NCI-H1436 (cell line): ENCODE measurements at places on chromosomes 12 and 14.

- DNase-seq = no peak
Measured at GRCh38 chr12:57940915-57941164, 527 bp upstream of the ATP23 start.

DNA sequence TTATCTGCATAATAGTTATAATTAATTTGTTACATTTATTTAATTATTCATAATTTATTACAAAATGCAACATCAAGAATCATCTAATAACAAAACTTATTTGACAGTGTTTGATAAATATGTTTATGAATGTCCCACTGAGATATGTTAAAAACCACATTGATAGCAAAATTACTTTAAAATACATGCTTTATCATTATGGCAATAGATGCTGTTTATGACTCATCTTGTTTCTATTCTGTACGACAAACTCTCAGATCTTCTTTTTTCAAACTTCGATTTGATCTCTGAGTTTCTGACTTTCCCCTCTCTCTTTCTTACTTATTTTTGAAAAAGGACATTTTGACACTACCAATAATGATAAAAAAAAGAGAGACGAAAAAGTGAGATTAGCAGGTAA lies 56.8 kb upstream of the LRRK2 start:
- no peak for DNase-seq

DNA sequence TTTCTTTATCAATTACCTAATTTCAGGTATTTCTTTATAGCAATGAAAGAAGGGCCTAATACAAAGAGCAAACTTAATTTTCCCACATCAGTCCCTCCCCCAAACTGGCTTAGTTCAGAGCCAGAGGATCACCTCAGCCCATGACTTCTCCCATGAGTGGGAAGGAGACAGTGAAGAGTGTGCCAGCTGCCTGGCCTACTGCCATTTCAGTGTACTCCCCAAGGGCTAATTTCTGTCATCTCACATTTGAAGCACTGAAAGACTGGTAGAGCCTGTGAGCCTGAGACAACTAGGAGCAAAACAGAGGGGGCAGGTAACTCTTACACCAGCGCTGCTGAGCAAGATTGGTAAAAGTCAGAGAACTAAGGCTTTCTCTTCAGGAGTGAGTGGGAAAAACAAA lies 29.1 kb upstream of the ADAM20 start:
- DNase-seq = no peak

DNA sequence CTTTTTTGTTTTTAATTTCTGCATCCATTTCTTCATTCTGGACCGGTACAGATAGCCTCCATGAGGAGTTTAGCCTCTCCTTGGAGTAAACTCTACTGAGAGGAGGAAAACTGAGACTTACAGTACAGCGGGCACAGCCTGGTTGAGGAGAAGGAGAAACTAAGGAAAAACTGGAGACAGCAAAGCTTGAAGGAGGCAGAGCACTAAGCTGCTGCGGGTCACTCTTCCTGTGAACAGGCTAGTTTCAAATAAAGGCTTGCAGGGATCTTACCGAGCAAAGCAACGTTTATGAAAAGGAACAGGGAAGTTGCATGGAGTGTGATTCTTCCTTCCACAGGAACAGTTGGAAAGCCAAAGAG lies 348 bp upstream of the SSTR1 start:
- DNase-seq = no peak

- DNase-seq = no peak
Measured at GRCh38 chr12:450438-450837, 9.3 kb upstream of the B4GALNT3 start.

DNA sequence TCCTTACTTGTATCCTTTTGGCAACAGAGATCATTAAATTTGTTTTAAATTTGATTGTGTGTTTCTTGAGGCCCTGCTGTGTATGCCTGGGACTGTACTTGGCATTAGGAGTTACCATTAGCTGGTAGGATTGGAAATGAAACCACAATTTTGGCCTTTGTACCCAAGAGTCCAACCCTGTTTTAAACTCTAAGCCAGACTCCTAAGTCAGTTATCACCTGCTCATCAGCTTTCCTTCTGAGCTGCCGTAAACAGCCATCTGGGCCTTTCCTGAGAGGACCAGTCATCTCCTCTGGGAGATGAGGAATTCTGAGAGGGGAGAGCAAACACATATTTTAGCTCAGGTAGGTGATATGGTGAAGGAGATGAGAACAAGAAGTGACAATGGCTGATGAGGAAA lies 74.3 kb upstream of the SRSF5 start:
- no peak for DNase-seq
